ENCODE measurements at places on chromosomes 5 and 9. TPM values are rescaled to one million over a fixed set of nuclear protein-coding genes. Genes with fewer than 3 reads are reported as not detected.

- H3K4me1 ChIP-seq = no peaks in the 10 kb centered on the region
- no peak overlapping the region for H3K27ac ChIP-seq
- peaks cover 91% of the 10 kb centered on the region for H3K27me3 ChIP-seq
- no peak overlapping the region for H3K4me3 ChIP-seq
Observed at GRCh38 chr9:93864840-93865239, 90.3 kb downstream of the BARX1 start.

GRCh38 chr5:123035918-123036390 lies 571 bp downstream of the PPIC start:
- peak; percentile 40 for DNase-seq
- H3K36me3 ChIP-seq = no peaks in the 10 kb centered on the region
- H3K27me3 ChIP-seq = no peaks in the 10 kb centered on the region
- H3K4me1 ChIP-seq = peaks cover 5% of the 10 kb centered on the region

Gene KCNIP1
- total RNA-seq = not detected

Gene GPX3
- 93.2 TPM for total RNA-seq

DNA sequence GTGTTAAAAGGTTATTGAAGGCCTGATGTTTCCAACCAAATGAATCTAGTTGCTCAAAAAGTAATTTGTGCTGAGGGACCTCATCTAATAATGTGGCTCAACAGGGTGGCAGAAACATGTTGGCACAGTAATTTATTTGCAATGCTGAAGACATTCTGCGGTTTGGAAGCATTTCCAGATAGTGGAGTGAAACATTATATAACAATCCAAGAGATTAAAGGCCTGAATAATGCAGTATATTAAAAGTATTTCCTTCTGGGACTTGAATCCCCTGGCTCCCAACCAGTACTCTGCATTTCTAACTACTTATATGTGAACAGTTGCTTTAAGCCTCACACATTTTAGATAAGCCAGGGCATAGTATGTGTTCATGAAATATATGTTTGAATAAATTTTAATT lies 25.9 kb upstream of the ALDH1A1 start:
- peak overlapping the region; percentile 24 for H3K27ac ChIP-seq
- no peak for DNase-seq
- H3K36me3 ChIP-seq = no peaks in the 10 kb centered on the region
- H3K27me3 ChIP-seq = no peaks in the 10 kb centered on the region
- H3K4me3 ChIP-seq = no peak overlapping the region
- H3K4me1 ChIP-seq = peaks cover 9% of the 10 kb centered on the region

Gene PCDHGA6
- total RNA-seq = 0.17 TPM

Gene PRKAA1
- 155 TPM for total RNA-seq

Gene TRAF1
- total RNA-seq = 2.9 TPM

Gene BRINP1
- total RNA-seq = not detected

GRCh38 chr9:104536756-104537155 lies at the start of gene OR13C3:
Gene OR13C3 (minus strand): TSS chr9:104536856. CDS start chr9:104536723, 133 bp downstream.
- H3K4me3 ChIP-seq = no peak within 1 kb of the TSS
- no peaks in the 10 kb centered on the region for H3K27me3 ChIP-seq
- H3K36me3 ChIP-seq = no peaks in the 10 kb centered on the region
- H3K27ac ChIP-seq = no peak within 1 kb of the TSS

- no peaks in the 10 kb centered on the region for H3K36me3 ChIP-seq
- H3K27me3 ChIP-seq = no peaks in the 10 kb centered on the region
- no peak overlapping the region for H3K4me3 ChIP-seq
- DNase-seq = no peak
Observed at GRCh38 chr9:112032743-112033142, 136.1 kb downstream of the UGCG start.

- no peaks in the 10 kb centered on the region for H3K27me3 ChIP-seq
- H3K36me3 ChIP-seq = no peaks in the 10 kb centered on the region
- peak overlapping the region; percentile 3 for H3K27ac ChIP-seq
- peak; percentile 27 for DNase-seq
- H3K4me1 ChIP-seq = peaks cover 15% of the 10 kb centered on the region
Observed at GRCh38 chr5:143154510-143155370, 248.7 kb downstream of the NR3C1 start.

Gene TLE1
- total RNA-seq = 80.9 TPM

GRCh38 chr5:147397616-147398015 lies 112.3 kb downstream of the DPYSL3 start:
- no peaks in the 10 kb centered on the region for H3K36me3 ChIP-seq
- H3K4me1 ChIP-seq = no peaks in the 10 kb centered on the region
- H3K4me3 ChIP-seq = no peak overlapping the region
- no peak for DNase-seq

GRCh38 chr5:103422756-103423155 lies 139.8 kb downstream of the NUDT12 start:
- no peaks in the 10 kb centered on the region for H3K36me3 ChIP-seq
- H3K4me1 ChIP-seq = no peaks in the 10 kb centered on the region
- no peak for DNase-seq
- no peak overlapping the region for H3K27ac ChIP-seq
- H3K4me3 ChIP-seq = no peak overlapping the region

Gene CBY3
- total RNA-seq = not detected

Gene PCDHAC2
- total RNA-seq = 3.4 TPM

Gene GDNF
- total RNA-seq = 0.38 TPM

DNA sequence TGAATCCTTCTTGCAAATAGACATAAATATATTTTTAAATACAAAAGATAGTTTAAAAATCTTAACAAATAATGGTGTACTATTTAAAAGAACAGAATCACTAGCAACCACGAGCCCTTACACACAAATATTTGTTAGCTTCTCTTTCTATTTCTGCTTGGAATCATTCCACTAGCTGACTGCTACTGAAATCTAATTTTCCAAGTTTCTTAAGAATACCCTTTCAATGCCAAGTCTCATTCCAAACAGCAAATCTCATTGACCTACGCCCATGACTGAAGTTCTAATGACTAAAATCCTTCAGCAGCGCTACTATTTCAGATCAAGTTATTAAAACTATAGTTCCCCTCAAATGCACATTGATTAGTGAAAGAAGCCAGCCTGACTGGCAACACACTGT lies 13.2 kb upstream of the PPP1R2B start:
- H3K27me3 ChIP-seq = no peaks in the 10 kb centered on the region
- no peak overlapping the region for H3K27ac ChIP-seq
- no peaks in the 10 kb centered on the region for H3K4me1 ChIP-seq
- no peak overlapping the region for H3K4me3 ChIP-seq
- DNase-seq = no peak

GRCh38 chr5:67199859-67200258 lies 3.3 kb upstream of the CD180 start:
- H3K27ac ChIP-seq = no peak overlapping the region
- no peak for DNase-seq
- no peaks in the 10 kb centered on the region for H3K27me3 ChIP-seq
- H3K36me3 ChIP-seq = no peaks in the 10 kb centered on the region

DNA sequence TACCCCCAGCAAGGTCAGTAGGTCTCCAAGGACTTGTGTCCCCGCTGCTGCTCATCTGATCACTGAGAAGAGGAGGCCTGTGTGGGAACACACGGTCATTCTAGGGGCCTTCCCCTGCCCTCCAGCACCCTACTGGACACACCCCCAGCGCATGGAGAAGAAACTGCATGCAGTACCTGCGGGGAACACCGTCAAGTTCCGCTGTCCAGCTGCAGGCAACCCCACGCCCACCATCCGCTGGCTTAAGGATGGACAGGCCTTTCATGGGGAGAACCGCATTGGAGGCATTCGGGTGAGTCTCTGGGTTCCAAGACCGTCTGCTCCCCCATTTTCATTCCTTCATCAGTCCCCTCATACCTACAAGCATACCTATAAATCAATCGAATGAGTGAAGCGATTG lies 4.1 kb downstream of the FGFR4 start:
- H3K27ac ChIP-seq = no peak overlapping the region
- H3K27me3 ChIP-seq = no peaks in the 10 kb centered on the region
- no peak overlapping the region for H3K4me3 ChIP-seq

- peaks cover 73% of the 10 kb centered on the region for H3K4me1 ChIP-seq
- peak overlapping the region; percentile 87 for H3K27ac ChIP-seq
- no peaks in the 10 kb centered on the region for H3K36me3 ChIP-seq
Observed at GRCh38 chr9:128143525-128144238, 5.6 kb upstream of the LCN2 start.

Gene NR2F1
- 1.1 TPM for total RNA-seq

DNA sequence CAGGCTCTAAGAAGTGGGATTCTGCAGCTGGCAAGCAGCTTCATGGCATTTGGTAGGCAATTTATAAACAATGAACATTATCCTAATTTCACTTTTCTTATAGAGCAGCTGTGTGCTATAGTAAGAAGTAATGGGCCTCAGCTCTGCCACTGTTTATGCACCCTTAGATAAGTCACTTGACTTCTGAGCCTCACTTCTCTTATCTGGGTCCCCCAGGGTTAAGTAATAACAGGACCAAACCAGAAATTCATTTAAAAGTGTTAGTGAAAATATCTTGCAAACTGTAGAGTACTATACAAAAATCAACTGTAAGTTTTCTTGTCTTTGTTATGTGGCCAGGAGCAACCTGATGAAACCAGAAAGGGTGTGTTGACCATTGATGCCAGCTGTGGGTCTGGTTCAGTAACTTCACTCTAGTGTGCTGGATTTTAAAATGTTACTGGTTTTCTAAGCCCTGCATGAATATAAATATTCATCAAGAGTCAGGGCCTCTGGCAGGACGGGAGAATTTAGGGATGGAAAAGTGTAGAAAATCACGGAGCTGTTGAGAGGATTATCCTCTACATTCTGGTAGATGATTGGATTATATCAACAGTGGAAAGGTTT lies 24.2 kb downstream of the TNFAIP8 start:
- no peak overlapping the region for H3K27ac ChIP-seq
- no peaks in the 10 kb centered on the region for H3K4me1 ChIP-seq

Gene RBM27
- total RNA-seq = 25.1 TPM

Gene EGFL7
- total RNA-seq = 53.1 TPM

DNA sequence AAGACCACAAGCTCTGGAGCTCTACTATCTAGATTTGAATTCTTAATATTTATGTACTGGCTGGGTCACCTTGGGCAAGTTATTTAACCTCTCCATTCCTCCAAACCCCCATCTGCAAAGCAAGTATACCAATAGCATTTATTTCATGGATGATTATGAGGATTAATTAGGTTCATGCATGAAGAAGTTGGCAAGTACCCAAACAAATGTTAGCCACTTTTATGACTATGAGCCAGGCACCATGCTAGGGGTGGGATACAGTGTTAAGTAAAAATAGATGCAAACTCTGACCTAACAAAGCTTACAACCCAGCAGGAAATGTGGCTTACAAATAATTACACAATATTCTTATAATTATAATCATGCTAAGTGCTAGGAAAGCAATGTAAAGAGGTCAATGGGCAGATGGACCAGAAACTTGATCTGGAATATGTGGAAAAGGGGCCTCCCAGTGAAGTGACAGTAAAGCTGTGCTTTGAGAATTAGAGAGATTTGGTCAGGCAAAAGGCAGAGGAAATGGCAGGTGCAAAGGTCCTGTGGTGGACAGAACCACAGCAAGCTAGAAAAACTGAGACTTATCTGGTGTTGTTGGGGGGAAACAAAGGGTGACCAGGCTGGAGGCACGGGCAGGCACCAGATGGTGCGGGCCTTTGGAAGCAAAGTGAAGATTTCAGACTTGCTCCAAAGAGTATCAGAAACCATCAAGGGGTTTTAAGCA lies 525.2 kb upstream of the TRPC7 start:
- H3K36me3 ChIP-seq = no peaks in the 10 kb centered on the region
- no peaks in the 10 kb centered on the region for H3K27me3 ChIP-seq
- no peaks in the 10 kb centered on the region for H3K4me1 ChIP-seq
- no peak overlapping the region for H3K4me3 ChIP-seq
- no peak overlapping the region for H3K27ac ChIP-seq

DNA sequence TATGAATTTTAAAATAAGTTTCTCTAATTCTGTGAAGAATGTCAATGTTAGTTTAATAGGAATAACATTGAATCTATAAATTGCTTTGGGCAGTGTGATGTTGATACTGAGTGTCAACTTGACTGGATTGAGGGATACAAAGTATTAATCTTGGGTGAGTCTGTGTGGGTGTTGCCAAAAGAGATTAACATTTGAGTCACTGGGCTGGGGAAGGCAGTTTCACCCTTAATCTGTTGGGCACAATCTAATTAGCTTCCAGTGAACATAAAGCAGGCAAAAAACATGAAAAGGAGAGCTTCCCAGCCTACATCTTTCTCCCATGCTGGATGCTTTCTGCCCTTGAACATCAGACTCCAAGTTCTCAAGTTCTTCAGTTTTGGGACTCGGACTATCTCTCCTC lies 832.0 kb upstream of the ARRDC3 start:
- H3K4me3 ChIP-seq = no peak overlapping the region
- H3K4me1 ChIP-seq = no peaks in the 10 kb centered on the region
- DNase-seq = no peak
- H3K27ac ChIP-seq = no peak overlapping the region
- H3K36me3 ChIP-seq = no peaks in the 10 kb centered on the region

All from PC-9 (cell line).